NCI-H1436 treated with DMSO at 0.1 percent for 48 hours (cell line): ENCODE measurements at places on chromosomes 7 and 10.

DNA sequence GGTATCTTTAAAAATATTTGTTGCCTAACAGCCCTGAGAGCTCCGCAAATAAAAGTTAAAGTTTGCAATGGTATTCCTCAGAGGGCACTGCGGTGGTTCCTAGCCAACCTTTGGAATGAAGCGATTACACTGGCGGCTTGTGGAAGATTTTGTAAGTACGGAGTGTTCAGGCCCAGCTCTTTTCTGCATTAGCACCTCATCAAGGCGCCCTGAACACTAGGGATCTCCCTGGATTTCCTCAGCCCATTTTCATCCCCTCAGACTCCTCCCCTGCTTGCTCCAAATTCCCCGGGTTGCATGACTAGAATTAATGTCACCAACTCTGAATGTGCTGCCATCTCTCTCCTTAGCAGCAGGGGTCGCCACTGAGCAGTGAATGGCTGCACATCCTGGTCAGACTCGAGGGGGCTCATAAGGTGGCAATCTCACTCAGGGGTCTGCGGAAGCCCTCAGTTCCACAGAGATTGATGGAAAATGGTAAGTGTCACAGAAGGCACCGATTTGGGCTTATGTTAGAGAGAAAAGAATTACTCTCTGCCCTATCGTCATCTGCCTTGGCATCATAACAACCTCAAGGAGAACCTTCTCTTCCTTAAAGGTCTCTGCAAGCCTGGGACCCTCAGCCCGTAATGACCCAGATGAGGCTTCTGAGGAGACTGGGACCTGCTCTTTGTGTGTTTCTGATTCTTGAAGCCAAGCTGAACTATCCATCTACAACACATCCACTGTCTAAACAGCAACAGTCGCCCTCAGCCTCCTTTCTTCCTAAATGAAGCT is 262.8 kb upstream of the AOAH start:
- no peak for DNase-seq

GRCh38 chr10:22693371-22693784 is 21.0 kb downstream of the PIP4K2A start:
- DNase-seq = no peak

GRCh38 chr10:90148116-90148855 is 446.9 kb downstream of the KIF20B start:
- no peak for DNase-seq

DNA sequence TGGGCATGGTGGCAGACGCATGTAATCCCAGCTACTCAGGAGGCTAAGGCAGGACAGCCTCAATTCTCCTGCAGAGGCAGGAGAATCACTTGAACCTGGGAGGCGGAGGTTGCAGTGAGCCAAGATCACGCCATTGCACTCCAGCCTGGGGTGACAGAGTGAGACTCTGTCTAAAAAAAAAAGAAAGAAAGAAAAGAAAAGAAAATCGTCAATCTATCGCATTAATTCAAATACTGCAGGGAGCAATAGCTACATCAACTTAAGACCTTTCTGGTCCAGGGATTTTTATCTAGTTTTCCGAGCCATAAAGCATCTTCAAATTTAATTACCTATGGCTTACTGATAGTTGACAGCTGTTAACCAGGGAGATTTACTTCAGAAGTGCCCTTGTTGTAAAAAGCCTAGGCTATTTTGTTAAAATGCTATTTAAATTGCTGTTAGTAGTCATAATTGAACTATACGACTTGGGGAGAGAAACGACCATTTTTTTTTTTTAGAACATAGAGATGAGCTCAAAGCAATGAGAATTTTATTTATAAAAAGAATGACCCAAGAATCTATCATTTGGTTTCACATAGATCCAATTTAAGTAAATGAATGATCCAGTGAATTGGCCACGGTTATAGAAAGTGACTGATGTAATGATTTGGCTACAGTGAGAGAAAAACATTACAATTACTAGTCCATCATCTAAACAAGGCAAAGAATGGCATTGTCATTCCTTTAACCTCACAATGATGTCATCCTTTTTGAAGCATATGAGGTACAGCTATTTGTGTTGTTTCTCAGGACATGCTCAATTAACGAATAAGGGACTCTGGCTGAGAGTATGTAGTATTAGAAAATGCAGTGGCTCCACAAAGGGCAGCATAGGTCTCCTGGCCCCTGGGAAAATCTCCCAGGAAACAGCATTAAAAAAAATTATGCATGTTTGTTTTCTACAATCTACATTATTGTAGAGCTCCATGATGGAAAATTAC is 85.3 kb downstream of the SEMA3C start:
- peak; percentile 34 for DNase-seq

DNA sequence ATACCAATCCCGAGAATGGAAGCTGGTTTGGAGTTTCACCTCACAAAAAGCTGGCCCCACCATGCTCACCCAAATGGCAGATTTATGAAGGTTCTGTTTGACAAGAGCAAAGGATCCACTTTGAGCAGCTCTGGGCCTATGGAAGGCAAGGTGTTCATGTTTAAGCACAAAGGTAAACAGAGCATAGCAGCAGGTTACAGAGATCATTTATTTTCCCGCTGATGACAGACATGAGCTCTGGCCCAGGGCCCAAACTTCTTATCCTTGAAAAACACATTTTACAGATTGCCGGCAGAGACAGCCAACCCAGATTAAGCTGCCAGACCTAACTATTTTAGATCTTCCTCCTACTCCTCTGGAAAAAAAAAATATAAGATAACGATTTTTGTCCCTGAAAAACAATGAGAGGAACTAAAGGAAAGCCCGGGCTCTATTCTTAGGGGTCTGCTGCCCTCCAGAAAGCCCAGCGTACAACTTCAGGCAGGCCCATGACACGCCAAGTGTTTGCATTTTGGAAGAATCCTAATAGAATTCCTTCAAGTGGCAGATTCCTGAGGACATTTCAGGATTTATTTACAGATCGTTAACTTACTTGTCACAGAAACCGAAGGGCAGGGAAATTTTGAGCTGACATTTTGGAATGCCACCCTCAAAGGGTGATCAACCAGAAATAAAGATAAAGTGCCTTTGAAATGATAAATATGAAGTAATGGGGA is 40.0 kb downstream of the SYPL1 start:
- peak; percentile 51 for DNase-seq

GRCh38 chr7:27151931-27152815 is at the start of gene HOXA3:
Gene HOXA3 (minus strand): TSS chr7:27152583. CDS start chr7:27110640, 41,943 bp downstream.
- DNase-seq = no peak

DNA sequence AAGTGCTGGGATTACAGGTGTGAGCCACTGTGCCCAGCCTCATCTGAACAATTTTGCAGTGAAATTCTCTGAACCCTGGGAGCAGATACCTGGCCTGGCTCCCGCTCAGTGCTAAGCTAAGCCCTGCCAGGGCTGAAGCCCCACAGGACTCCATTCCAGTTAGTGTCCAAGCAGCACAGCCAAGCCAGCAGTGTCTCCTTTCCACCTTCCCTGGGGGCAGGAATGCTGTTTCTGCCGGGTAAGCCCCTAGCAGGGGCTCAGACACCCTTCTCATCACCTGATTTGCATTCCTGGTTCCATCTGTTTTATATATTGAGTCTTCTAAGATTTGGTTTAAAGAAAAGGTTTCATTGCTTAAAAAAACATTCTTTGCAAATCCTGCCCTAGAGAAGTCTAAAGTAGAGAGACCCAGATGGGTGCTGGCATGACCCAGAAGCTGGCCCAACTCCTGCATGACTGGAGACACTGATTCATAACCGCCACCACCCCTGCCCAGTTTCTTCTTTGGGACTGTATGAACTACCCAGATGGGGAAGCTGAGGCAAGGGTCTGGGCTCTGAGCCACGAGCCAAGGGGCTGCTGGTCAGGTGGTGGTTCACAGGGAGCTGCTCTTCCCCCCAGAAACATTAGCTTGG is 14.0 kb downstream of the SLC13A4 start:
- DNase-seq = no peak

GRCh38 chr10:116138897-116139296 is 134.1 kb downstream of the GFRA1 start:
- DNase-seq = no peak

DNA sequence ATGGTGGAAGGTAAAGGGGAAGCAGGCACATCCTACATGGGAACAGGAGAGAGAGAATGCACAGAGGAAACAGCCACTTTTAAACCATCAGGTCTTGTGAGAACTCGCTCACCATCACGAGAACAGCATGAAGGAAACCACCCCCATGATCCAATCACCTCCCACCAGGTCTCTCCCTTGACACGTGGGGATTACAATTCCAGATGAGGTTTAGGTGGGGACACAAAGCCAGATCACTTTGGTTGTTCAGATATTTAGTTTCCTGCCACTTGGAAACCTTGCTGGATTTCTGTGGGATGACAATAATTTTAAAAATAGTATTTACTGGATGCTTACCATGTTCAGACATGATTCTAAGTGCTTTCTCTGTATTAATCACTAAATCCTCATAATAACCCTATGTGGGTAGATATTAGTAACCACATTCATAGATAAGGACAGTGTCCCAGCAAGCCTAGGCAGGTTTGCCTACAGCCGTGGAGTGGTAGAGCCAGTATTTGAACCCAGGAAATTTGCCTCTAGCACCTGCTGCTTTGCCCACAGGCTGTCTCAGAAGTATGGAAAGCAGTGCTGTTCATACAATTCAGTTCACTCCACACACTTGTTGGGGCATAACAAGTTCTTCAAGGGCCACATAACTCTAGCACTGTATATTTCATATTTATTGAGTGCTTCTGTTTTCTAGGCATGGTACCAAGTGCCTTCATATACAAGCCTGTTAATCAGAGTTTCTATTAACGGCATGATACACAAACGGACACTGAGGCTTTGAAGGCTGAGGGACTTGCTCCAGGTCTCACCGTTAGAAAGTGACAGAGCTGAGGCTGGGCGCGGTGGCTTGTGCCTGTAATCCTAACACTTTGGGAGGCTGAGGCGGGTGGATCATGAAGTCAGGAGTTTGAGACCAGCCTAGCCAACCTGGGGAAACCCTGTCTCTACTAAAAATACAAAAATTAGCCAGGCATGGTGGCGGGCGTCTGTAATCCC is 8.3 kb downstream of the TLL2 start:
- DNase-seq = no peak

DNA sequence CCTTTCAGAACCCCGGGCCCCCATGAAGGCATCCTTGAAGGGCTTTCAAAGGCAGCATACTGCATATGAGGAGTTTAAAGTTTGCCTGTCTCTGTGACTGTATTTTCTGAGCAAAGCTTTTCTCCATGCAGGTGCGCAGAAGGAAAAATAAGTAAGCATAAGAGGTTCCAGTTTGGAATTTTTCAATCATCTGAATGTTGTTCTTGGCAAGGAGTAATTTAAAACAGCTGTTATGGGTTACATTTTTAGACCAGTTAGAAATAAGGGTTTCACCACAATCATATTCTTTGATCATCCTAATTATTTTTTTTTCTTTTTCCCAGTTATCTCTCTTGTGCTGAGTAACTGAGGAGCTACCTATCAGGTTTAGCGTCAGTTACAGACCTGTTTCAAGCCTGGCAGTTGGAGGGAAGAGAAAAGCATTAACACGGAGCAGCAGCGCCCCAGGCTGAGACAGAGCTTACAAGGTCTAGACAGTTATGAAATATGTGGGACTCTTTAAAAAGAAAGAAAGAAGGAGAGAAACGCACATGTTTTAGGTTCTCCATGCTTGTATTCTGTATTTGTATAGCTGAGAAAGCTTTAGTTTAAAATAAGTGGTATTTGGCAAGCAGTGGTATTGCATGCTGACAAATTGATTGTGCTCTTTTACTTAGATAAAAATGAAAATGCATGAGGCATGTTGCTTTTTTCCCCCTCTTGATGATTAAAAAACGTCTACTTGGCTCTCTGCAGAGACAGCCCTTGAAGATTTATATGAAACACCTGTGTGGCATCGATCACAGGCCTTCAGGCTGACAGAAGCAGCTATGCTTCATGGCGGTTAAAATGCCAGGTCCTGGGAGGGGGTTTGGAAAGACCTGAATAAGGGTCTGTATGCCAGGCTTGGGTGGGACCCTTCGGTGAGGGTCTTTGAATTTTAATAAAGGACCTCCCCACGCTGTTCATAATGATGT is 157.6 kb downstream of the GRK5 start:
- no peak for DNase-seq

GRCh38 chr7:17371671-17372524 is 73.4 kb downstream of the AHR start:
- DNase-seq = no peak

- no peak for DNase-seq
Measured at GRCh38 chr10:105742184-105742583, 1101.1 kb downstream of the SORCS3 start.

GRCh38 chr10:78341953-78342614 is 308.4 kb downstream of the RPS24 start:
- no peak for DNase-seq

GRCh38 chr10:32937911-32938424 is 20.1 kb downstream of the ITGB1 start:
- DNase-seq = no peak

- no peak for DNase-seq
Measured at GRCh38 chr7:116169060-116169459, 41.3 kb upstream of the TES start.

DNA sequence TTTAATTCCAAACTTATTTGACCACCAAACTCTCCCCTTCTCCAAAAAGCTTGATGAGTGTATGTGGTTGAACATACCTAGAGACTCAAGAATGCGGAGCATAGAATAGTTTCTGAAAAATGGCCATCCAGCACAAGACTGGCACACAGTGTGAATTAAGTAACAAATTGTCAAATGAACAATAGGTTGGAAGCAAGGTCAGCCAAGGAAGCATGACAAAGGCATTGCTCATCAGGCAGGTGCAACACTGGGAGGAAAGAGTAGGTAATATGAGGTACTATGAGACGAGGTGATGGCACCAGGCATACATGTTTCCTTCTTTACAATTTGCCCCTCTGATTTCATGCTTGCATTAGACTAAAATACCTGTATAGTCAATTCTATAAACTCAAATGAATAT is 73.7 kb downstream of the DKK1 start:
- no peak for DNase-seq

DNA sequence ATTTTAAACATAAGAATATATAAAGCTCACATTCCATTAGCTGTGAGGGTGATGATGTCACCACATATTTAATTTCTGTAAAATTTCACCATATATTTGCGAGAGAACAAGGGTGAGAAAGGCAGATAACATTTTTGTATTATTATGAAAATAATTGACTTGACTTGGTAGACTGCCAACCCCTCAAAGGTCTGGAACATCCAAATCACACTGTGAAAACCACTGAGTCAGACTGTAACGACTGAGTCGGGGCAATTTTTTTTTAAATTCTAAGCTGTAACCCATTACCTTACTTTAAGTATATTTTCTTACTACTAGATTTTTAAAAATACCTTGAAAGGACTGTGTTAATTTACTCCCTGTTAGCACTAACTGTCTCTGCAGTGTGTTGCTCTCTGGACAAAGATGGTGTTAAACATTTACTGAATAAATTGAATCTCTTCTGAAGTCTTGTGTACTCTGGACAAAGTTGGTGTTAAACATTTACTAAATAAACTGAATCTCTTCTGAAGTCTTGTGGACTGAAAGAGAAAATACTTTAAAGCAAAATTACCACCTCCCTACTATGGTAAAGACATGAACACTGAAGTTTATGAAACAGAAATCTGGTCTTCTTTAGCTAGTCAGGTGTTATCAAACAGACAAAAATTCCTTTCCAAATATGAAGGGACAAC is 14.1 kb downstream of the PDZD8 start:
- DNase-seq = no peak
